Stimulated activated CD4-positive, alpha-beta T cell treated with anti-CD3 and anti-CD28 coated beads, Interleukin-2, amount 100 ng/mL, for 48 hours (primary cell): ENCODE measurements at places on chromosomes 2 and 18.

GRCh38 chr2:222318026-222318711 lies 19.4 kb upstream of the PAX3 start:
- no peak for DNase-seq

DNA sequence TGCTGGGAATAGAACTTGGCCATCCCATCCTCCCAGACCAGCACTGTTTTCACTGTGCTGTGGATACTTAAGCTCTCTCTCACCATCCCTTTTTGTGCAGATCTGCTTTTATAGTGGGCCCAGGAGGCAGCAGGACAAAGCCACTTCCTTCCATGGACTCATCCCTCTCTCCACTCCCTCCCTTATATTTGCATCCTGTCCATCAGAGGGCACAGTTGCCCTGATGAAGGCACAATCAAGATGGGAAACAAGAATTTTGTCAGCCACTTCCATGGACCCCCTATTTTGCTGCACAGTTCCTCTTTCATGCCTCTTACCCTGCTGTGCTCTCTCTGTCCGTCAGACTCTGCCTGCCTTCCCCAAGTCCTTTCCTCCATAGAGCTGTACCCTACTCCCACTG lies 338.7 kb downstream of the HRH4 start:
- DNase-seq = no peak

- DNase-seq = no peak
Observed at GRCh38 chr2:61759005-61759404, 94.9 kb downstream of the FAM161A start.

GRCh38 chr18:26510337-26510736 lies 38.0 kb downstream of the KCTD1 start:
- no peak for DNase-seq

DNA sequence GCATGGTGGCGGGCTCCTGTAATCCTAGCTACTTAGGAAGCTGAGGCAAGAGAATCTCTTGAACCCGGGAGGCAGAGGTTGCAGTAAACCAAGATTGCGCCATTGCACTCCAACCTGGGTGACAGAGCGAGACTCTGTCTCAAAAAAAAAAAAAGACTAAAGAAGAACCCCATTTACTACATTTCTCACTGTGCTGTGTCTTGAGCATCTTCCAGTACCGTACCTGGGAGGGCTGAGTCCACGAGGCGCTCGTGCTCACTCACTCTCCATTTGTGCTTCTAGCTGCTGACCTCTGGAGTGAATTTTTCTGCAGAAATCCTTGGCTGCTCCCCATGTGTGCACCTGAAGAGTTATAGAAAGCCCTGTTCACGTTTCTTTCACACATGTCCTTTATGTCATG lies 204.8 kb downstream of the LDLRAD4 start:
- no peak for DNase-seq

DNA sequence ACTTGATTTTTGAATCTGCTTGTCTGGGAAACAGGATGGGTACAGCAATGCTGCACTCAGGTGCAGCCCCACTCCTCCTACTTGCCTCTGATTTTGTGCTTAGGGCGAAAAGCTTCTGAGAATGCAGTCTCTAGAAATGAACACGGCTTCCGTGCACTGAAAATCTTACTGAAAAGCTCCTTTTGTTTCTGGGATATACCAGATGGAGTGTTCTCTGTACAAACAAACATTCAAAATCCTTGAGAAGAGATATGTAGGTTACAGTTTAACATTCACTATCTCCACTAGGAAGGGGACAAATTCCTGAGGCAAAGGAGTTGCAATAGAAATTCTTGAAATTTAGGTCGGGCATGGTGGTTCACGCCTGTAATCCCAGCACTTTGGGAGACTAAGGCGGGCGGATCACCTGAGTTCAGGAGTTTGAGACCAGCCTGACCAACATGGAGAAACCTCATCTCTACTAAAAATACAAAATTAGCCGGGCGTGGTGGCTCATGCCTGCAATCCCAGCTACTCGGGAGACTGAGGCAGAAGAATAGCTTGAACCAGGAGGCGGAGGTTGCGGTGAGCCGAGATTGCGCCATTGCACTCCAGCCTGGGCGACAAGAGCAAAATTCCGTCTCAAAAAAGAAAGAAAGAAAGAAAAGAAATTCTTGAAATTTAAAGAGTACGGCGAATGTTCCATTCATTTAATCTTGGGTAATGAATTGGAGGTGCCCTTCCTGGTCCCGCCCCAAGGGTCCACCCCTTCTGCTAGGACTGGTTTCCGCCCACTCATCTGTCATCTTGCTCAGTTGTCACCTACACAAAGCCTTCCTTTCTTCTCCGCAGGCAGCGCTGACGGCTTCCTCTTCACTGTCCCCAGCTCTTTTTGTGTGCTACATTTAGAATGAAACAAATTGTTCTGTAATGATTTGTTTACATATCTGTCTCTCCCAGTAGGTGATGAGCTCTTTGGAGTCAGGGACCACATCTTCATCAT lies 92.4 kb downstream of the SOCS6 start:
- DNase-seq = no peak

- DNase-seq = no peak
Observed at GRCh38 chr2:173043897-173044519, 31.6 kb upstream of the MAP3K20 start.
